ENCODE measurements at places on chromosomes 16 and 17. TPM values are rescaled to one million over a fixed set of nuclear protein-coding genes. Genes with fewer than 3 reads are reported as not detected.

CDK5R1 gene
- total RNA-seq = 6.1 TPM

KRT36 gene
- total RNA-seq = not detected

KCTD13 gene
- total RNA-seq = 16.4 TPM

KRTAP16-1 gene
- not detected for total RNA-seq

CEMP1 gene
- total RNA-seq = not detected

PLXDC1 gene
- total RNA-seq = 0.28 TPM

NT5M gene
- 9.6 TPM for total RNA-seq

PRSS36 gene
- total RNA-seq = 2.1 TPM

GNG13 gene
- not detected for total RNA-seq

KIF18B gene
- 36.8 TPM for total RNA-seq

CSH1 gene
- total RNA-seq = not detected

GAS2L2 gene
- 0.08 TPM for total RNA-seq

VTN gene
- 24.7 TPM for total RNA-seq

KRTAP1-1 gene
- not detected for total RNA-seq

ZNF18 gene
- 4.8 TPM for total RNA-seq

ARHGDIG gene
- total RNA-seq = 3.1 TPM

XYLT1 gene
- 0.84 TPM for total RNA-seq

TSNAXIP1 gene
- 0.60 TPM for total RNA-seq

AIPL1 gene
- total RNA-seq = not detected

SLC38A8 gene
- 0.09 TPM for total RNA-seq

OMG gene
- total RNA-seq = not detected

KAT8 gene
- total RNA-seq = 44.4 TPM

DNAI2 gene
- not detected for total RNA-seq

SLC5A11 gene
- 0.40 TPM for total RNA-seq

ABI3 gene
- not detected for total RNA-seq

PPY gene
- not detected for total RNA-seq

CCL4 gene
- not detected for total RNA-seq

UMOD gene
- total RNA-seq = not detected

PABPN1L gene
- not detected for total RNA-seq

INCA1 gene
- total RNA-seq = 1.6 TPM

CCL16 gene
- not detected for total RNA-seq

MYH1 gene
- not detected for total RNA-seq

ZNF768 gene
- total RNA-seq = 49.1 TPM

ZNF287 gene
- 17.4 TPM for total RNA-seq

RARA gene
- 40.7 TPM for total RNA-seq

THRA gene
- 35.9 TPM for total RNA-seq

TPSAB1 gene
- total RNA-seq = not detected

MBTPS1 gene
- total RNA-seq = 45.3 TPM

SEPTIN12 gene
- not detected for total RNA-seq

RILP gene
- total RNA-seq = 11.8 TPM

FAAP100 gene
- total RNA-seq = 24.4 TPM

NDRG4 gene
- total RNA-seq = 28.7 TPM

ADAM11 gene
- 2.6 TPM for total RNA-seq

VAT1L gene
- total RNA-seq = not detected

EVI2B gene
- total RNA-seq = not detected

CDH3 gene
- 0.35 TPM for total RNA-seq

TOM1L2 gene
- total RNA-seq = 20.3 TPM

TNFSF12 gene
- total RNA-seq = 11.1 TPM

TLCD3A gene
- 57.0 TPM for total RNA-seq

ASPA gene
- not detected for total RNA-seq

UBALD1 gene
- total RNA-seq = 67.4 TPM

ENPP7 gene
- not detected for total RNA-seq

TMEM92 gene
- total RNA-seq = 14.6 TPM

CLDN7 gene
- total RNA-seq = 2.6 TPM

NHLRC4 gene
- total RNA-seq = 0.18 TPM

NOD2 gene
- 0.02 TPM for total RNA-seq

NUPR1 gene
- total RNA-seq = 13.1 TPM
